Activated CD8-positive, alpha-beta T cell treated with anti-CD3 and anti-CD28 coated beads, Interleukin-2, amount 10 ng/mL, durations not matched to agents 7 days and 5 days (primary cell): ENCODE measurements at places on chromosomes 2 and 18. TPM values are rescaled to one million over a fixed set of nuclear protein-coding genes. Genes with fewer than 3 reads are reported as not detected.

The INPP1 gene
- total RNA-seq: 6.9 TPM

The SLC38A11 gene
- not detected for total RNA-seq

The PTH2R gene
- not detected for total RNA-seq

The ASNSD1 gene
- total RNA-seq: 36.9 TPM

The PECR gene
- 30.3 TPM for total RNA-seq

DNA sequence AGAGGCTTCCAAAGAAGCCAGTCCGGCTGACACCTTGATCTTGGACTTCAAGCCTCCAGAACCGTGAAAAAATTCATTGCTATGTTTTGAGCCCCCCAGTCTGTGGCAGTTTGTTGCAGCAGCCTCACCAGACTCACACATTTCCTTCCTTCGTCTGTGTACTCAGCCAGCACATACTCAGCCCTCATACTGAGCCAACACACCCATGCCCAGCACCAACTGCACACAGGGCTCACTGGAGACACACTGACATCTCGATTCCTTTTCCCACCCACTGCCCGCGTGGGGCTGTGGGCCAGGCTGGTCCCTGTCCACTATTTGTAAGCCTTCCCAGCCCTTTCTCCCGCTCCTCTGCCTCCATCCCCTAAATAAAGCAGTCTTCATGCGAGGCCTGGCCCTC is 24.1 kb upstream of the NMUR1 start:
- peaks cover 17% of the 10 kb centered on the region for H3K36me3 ChIP-seq
- H3K4me3 ChIP-seq: peak overlapping the region; percentile 65
- H3K4me1 ChIP-seq: peaks cover 38% of the 10 kb centered on the region
- no peak for DNase-seq
- peaks cover 6% of the 10 kb centered on the region for H3K27me3 ChIP-seq
- H3K27ac ChIP-seq: peak overlapping the region; percentile 79

- H3K27ac ChIP-seq: no peak overlapping the region
- H3K4me3 ChIP-seq: no peak overlapping the region
- no peaks in the 10 kb centered on the region for H3K27me3 ChIP-seq
These were observed 173.5 kb downstream of the FMNL2 start for GRCh38 chr2:152508446-152508845.

The EVX2 gene
- total RNA-seq: not detected

- H3K36me3 ChIP-seq: no peaks in the 10 kb centered on the region
- DNase-seq: no peak
- H3K4me1 ChIP-seq: peaks cover 7% of the 10 kb centered on the region
- H3K27me3 ChIP-seq: peaks cover 76% of the 10 kb centered on the region
These were observed 49.2 kb upstream of the CCDC150 start for GRCh38 chr2:196590286-196590685.
